Suprapubic skin (tissue), 4 donors: ENCODE measurements at places on chromosomes 3 and 15. TPM values are rescaled to one million over a fixed set of nuclear protein-coding genes. Genes with fewer than 3 reads are reported as not detected.
A peak's percentile ranks its signal among the peaks of the same experiment; 100 is the strongest.

DNA sequence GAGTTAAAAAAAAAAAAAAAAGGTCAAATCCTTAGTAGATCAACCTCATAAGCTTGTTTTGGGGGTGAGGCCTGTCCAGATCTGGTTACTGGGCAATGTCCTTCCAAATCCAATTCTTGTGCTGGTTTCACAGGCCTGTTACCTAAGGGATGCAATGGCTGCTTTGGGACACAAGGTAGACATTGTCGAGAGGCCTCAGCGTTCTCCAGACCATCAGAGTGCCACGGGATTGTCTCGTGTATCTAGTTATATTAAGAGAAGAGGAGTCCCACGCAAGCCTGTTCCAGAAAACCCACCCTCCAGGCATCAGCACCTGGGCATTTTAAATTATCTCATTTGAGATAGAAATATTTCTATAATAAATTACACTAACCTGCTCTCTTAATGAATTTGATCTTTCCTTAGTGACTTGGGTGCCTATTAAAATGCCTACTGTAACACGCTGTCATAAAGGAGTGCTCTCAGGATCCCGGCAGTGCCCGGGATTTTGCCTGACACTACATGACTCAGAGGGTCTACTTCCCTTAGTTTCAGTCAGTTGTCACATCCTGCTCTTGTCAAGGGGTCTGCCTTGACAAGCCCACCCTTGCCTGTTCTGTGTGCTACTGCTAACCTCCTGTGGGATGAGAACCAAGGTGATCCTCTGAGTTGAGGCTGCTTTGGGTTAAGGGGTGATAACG is 116.0 kb downstream of the LIPC start:
- no peak for DNase-seq

Gene C3orf49
- total RNA-seq, result not detected

GRCh38 chr15:25185791-25186190 is 231.0 kb downstream of the SNRPN start:
- peak; percentile 67 for DNase-seq

DNA sequence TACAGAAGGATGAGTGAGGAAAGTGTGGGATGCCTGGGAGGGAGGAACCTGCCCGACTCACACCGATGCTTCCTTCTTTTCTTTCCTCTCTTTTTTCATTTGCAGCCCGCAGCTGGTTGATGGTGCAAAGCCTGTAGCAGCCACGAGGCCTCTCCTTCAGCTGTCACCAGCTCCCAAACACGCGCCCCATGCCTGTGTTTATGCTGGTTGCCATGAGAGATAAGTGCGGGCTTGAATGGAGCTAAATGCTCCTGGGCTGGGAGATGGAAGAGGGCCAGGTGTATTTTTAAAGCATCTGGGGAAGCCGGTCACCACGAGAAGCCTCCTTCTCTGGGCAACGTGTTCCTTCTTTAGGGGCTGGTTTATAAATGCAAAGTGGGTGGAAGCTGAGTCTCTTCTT is 9.3 kb downstream of the COLQ start:
- DNase-seq, result no peak

GRCh38 chr15:73000293-73000692 is 52.0 kb upstream of the NEO1 start:
- no peak for DNase-seq

GRCh38 chr3:114393367-114394072 is 99.7 kb downstream of the TIGIT start:
- no peak for DNase-seq

Gene ACTRT3
- 0.68 TPM for total RNA-seq
